ENCODE measurements at places on chromosomes 5 and 9.

GRCh38 chr5:95440825-95441224, 49.7 kb downstream of the FAM81B start:
- no peak for DNase-seq

DNA sequence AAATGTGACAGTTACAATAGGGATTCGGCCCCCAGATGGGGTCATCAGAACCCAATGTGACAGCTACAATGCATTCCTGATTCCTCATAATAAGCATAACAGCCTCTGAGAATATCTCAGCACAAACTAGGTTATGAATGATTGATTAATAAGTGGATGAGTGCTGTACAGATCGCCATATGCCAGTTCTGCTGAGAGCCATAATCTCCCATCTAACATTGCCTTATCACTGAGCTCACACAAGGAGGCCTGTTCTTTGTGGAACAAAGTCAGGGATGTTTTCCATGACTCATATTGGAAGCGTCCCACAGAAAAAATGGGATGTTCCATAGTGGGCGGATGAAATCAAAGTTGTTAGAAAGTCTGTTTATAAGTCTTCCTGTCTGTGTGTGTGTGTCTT, 89.6 kb downstream of the KIF4B start:
- no peak for DNase-seq

- no peak for DNase-seq
These were observed 223.8 kb downstream of the SEC61B start for GRCh38 chr9:99445920-99446319.

- no peak for DNase-seq
These were observed 28.1 kb downstream of the ACSL6 start for GRCh38 chr5:131983244-131983771.

GRCh38 chr5:115869256-115869795, 27.6 kb downstream of the AP3S1 start:
- no peak for DNase-seq

- DNase-seq = no peak
These were observed 14.3 kb downstream of the HMGCR start for GRCh38 chr5:75351139-75351926.

DNA sequence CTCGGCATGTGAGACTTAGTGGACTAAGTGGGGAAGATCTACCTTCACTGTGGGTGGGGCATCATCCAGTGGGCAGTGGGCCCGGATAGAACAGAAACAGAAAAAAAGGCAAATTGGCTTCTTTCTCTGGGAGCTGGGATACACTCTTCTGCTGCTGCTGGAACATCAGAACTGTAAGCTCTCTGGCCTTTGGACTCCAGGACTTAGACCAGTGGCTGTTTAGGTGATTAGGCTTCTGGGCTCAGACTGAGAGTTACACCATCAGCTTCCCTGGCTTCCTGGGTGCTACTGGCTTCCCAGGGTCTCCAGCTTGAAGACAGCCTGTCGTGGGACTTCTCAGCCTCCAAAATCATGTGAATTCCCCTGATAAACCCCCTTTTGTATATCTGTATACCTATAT, 122.7 kb upstream of the SLC28A3 start:
- no peak for DNase-seq

GRCh38 chr9:84858364-84858763, 188.8 kb downstream of the NTRK2 start:
- DNase-seq = no peak

GRCh38 chr5:178340187-178340586, 107.6 kb upstream of the PHYKPL start:
- no peak for DNase-seq

- no peak for DNase-seq
These were observed 1.0 kb downstream of the BASP1 start for GRCh38 chr5:17218353-17219005.

- no peak for DNase-seq
These were observed at the start of gene PCDHB10 for GRCh38 chr5:141192110-141192725. Gene PCDHB10, plus strand, starts transcription at chr5:141192353. Its CDS starts 200 bp downstream, at chr5:141192553.

DNA sequence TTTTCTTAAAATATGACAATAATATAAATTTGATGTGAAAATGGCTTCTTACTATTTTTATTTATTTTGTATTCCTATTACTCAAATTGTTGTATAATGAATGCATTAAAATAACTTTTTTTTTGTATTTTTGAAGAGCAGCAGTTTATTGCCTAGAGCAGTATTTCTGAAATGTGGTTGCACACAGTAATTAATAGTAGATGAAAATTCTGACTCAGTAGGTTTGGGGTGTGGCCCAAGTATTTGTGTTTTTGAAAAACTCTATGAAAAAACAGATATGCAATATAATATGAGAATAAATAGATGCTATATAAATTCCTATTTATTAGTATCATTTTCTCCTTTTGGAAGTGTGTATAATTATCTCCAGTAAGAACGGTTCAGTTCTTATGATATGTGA, 2225.3 kb upstream of the C9orf72 start:
- DNase-seq = no peak

Measured in activated gamma-delta T cell (primary cell).